ENCODE measurements at places on chromosomes 2 and 18.

DNA sequence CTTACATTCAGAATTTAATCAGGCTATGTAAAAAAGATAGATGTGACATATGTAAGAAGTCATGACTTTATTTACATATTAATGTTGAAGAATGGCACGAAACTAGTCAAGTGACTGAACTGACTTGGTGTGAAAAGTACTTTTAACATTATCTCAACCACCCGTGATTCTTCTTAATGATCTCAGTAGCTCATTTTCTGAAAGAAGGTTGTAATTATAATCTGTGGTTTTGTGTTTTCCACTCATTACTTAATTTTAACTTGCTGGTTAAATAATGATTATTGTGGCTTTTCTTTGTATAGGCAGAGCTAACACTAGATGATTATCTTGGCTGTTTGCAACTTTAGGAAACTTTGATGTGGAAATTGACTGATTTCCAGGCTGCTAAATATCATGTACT is 18.5 kb downstream of the KCNJ13 start:
- no peak for DNase-seq

GRCh38 chr18:8525692-8526091 is 83.5 kb upstream of the RAB12 start:
- DNase-seq: no peak

- DNase-seq: no peak
These were observed 7.7 kb downstream of the LDAH start for GRCh38 chr2:20815216-20815615.

- no peak for DNase-seq
These were observed 515.8 kb downstream of the IRS1 start for GRCh38 chr2:226283796-226284195.

DNA sequence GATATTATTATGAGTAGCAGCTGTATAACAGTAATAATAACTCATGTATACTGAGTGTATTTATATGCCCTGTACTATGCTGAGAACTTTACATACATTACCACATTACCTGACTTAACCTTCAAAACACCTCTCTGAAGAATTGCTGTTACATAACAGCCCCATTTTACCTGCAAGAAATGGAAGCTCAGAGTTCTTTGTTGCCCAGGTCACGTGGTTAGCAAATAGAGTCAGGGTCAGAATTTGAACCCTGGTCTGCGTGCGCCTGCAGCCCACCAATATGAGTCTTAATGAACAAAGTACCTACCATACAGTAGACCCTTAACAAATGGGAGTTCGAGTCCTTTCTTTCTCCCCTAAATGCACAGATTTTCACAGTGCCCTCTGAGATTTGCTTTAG is 101.9 kb downstream of the MCFD2 start:
- DNase-seq: no peak

- no peak for DNase-seq
These were observed 61.8 kb upstream of the EFEMP1 start for GRCh38 chr2:55985406-55985805.

DNA sequence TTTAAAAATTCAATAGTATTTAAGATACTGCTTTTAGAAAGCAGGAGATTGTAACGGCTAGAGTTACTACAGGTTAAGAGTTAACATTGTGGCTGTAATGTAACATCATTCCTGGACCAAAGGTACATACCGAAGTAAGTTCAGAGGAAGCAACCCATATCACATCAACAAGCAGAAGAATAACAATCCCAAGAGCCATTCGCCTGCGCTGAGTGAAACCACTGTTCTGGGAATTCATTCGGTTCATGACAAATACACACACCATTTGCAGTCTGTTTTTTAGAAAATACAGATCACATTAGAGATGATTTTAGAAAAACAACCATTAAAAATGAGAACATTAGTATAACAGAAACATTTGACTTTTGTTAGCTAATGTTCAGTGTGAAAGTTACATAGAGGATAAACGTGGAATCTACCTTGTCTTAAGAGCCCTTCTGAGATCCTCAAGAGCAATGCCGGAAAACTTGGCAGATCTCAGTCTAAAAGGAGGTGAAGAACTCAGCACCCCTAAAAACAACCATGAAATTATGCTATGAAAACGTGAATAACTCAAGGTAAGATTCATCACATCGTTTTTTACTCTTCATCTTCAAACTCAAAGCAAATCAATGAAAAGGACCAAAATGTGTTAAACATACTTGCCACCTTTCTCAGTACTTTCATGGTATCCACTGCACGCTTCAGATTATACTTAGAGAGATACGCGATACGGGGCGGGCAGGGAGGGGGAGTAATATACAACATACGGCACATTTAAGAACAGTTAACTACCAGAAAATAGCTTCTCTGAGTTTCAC is 1.2 kb downstream of the SLC35F5 start:
- DNase-seq: no peak

GRCh38 chr2:15737314-15738224 is 145.9 kb downstream of the DDX1 start:
- DNase-seq: no peak

- DNase-seq: no peak
These were observed 104.4 kb downstream of the ASXL3 start for GRCh38 chr18:33682436-33682835.

DNA sequence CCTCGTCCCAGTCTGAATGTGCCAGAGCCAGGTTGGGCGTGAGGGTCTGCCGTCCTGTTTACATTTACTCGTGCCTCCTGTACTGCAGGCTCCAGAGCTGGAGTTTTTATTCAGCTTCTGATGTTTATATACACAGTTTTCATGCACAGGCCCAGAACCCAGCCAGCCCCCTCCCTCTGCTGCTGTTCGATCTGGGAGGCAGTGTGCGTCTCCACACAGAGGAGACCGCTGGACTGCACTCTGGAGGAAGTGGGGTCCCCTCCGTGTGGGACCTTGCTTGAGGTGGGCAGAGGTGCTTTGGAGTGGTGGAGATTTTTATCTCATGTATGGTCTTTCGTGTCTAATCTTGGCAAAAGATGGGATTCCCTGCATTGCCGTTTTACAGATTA is 90.6 kb downstream of the GLI2 start:
- DNase-seq: no peak

DNA sequence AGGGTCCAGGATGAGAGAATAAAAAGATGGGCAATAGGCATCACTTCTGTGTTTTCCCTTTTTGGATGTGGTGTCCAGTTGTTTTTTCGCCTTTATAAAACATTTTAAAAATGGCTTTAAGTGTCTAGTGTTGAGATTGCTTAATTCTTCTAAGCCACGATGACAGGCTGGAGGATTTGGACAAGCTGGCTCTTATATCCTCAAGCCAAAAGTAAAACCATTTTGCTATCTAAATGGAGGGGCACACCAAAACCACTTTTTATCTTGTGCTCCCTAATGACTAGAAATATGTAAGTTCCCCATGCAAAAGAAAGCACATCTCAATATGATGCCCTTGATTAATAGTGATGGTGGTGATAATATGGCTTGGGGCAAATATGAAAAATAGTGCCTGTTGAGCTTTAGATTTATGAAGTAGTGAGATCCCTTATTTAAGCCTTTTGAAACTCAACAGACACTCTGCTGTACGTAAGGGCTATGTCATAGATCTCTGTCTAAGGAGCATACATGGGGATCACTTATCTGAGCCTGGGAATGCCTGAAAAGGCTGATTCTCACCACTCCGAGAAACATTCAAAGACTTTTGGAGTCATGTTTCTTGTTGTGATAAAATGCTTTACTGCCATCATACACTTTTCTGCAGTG is 185.5 kb downstream of the KCNS3 start:
- no peak for DNase-seq

DNA sequence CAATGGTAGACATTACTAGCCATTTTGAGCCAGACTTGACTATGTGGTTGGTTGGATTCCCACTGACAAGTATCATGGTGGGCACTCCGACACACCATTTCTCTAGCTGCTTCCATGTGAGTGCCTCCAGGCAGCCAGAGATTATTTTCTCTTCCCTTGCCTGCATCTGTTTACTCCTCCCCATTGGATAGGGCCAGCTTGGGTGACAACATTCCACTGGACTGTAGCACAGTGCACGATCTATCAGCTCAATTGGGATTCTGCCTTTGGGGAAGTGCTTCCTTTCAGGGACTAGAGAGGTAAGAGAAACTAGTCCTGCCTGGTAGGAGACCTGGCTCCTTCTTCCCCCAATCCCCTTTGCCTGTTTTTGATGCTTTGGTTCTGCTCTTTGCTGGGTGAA is 49.0 kb upstream of the MAP4K3 start:
- DNase-seq: no peak

DNA sequence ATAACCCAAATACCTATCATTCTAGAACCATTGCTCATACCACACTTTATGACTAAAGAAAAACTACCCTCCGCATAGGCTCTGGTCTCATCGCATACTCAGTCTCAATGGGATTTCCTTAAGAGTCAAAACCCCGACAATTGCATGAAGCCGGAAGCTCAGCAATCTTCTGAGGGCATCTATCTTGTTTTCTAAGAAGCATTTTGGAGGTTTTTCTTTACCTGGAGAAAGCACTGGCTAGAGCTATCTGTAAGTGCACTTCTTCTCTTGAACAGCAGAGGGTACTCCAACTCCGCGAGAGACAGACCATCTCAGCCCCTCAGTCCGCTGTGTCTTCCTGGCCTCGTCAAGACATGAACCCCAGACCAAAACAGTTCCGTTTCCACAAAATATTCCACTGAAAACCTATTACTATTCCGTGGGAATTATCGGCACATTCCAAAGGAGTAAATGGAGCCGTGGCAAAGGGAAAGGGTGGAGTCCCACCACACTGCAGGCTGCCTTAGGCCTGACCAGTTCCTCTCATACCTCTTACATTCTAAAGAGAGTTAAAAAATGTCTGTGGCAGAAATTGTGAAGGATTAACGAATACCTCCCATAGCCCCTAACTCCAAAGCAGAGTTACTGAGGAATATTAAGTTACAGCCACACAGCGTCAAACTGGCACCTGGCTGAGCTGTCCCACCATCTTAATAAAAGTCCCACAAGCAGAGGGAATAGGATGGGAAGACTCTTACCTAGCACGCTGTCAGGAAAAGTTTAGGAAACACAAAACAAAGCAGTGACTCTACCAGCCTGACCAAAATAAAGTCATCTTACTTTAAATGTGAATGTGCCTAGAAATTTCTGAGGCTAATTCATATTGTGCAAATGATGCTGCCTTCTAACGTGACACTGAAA is 325.6 kb upstream of the VRK2 start:
- peak; percentile 20 for DNase-seq

Measured in stromal cell of bone marrow (primary cell).